ENCODE measurements at places on chromosomes 12 and 14. TPM values are rescaled to one million over a fixed set of nuclear protein-coding genes. Genes with fewer than 3 reads are reported as not detected.

The ADAMTS20 gene
- polyA plus RNA-seq = 0.72 TPM

The TTLL5 gene
- 15.8 TPM for polyA plus RNA-seq

The TMEM119 gene
- polyA plus RNA-seq = 30.1 TPM

The SRRM4 gene
- 0.31 TPM for polyA plus RNA-seq

The PYM1 gene
- 18.9 TPM for polyA plus RNA-seq

The NRXN3 gene
- 0.40 TPM for polyA plus RNA-seq

The PLEKHH1 gene
- polyA plus RNA-seq = 2.0 TPM

The CLEC6A gene
- polyA plus RNA-seq = not detected

The USP44 gene
- polyA plus RNA-seq = 1.1 TPM

The OTUB2 gene
- polyA plus RNA-seq = 0.67 TPM

The ANGEL1 gene
- 23.6 TPM for polyA plus RNA-seq

The ABCD2 gene
- 0.66 TPM for polyA plus RNA-seq

The RNASE7 gene
- polyA plus RNA-seq = 0.14 TPM

The ALDH2 gene
- 36.6 TPM for polyA plus RNA-seq

The GALNT9 gene
- polyA plus RNA-seq = 1.5 TPM

The CCDC175 gene
- polyA plus RNA-seq = not detected

The CLEC2A gene
- not detected for polyA plus RNA-seq
